ENCODE measurements at places on chromosomes 16 and 17. TPM values are rescaled to one million over a fixed set of nuclear protein-coding genes. Genes with fewer than 3 reads are reported as not detected.

GRCh38 chr16:3183445-3184139 lies 4.4 kb upstream of the OR1F1 start:
- H3K27me3 ChIP-seq, result peaks cover 68% of the 10 kb centered on the region
- H3K27ac ChIP-seq, result peak overlapping the region; percentile 91
- peak overlapping the region; percentile 79 for H3K4me3 ChIP-seq
- H3K36me3 ChIP-seq, result peaks cover 12% of the 10 kb centered on the region
- H3K4me1 ChIP-seq, result peaks cover 22% of the 10 kb centered on the region

DNA sequence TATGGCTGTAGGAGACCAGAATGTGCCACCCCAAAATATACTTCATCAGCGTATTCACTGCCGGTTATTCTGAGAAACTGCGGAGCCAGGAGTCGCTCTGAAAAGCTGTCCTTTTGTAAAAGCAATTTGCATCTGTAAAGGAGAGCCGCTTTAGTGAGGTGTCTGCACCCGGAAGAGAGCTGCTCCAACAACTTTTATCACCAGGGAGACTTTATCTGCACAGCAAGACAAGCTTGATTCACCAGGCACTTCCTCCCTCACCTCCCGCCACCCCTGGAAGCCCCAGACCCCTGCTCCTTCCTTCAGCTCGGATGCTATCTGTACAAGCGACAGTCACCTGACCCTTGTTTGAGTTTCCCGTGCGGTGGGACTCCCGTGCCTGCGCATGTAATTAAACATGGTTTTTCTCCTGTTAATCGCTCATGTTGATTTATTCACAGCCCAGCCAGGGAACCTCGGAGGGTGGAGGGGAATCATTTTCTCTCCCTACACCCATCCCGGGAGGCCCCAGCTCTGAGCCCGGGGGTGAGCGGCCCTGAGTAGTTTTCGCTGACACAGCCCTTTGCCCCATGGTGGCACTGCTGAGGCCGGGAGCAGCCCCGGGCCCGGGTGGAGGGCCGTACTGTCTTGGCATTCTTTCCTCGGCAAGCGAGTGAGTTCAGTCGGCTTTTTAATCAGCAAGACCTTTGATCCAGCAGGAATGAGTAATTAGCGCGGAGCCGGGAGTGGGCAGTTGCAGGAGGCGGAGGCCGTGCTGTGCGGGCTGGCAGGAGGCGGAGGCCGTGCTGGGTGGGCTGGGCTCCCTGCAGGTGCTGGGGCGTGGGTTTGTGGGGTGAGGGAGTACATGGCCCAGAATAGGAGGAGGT lies 222.7 kb upstream of the CIBAR2 start:
- peaks cover 6% of the 10 kb centered on the region for H3K27me3 ChIP-seq
- peaks cover 14% of the 10 kb centered on the region for H3K4me1 ChIP-seq
- H3K36me3 ChIP-seq, result no peaks in the 10 kb centered on the region

DNA sequence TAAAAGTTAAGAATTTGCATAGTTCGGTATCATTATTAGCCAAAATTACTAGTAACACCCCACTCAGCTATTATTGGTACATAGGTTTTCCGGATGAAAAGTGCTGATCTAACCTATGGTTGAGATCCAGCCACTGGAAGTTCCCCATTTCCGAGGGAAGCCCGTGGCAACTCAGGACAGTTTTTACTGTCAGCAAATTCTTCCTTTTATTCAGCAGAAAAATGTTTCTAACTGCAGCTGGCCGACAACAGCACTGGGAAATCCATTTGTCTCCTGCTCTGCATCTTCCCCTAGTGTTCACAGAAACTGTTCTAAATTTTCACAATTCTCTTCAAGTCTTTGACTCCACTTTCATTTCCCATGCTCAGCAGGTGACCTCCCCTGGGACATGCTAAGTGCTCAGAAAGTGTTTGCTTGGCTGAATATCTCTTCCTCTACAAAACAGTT lies 15.5 kb upstream of the MMD start:
- no peaks in the 10 kb centered on the region for H3K36me3 ChIP-seq
- H3K27me3 ChIP-seq, result peaks cover 6% of the 10 kb centered on the region
- H3K27ac ChIP-seq, result no peak overlapping the region
- no peak overlapping the region for H3K4me3 ChIP-seq
- no peak for DNase-seq

DOC2A gene
- total RNA-seq, result 2.7 TPM

SLC7A6 gene
- 106 TPM for total RNA-seq

GRCh38 chr16:14309001-14309886 lies 238.1 kb downstream of the MRTFB start:
- H3K27ac ChIP-seq, result peak overlapping the region; percentile 74
- peaks cover 12% of the 10 kb centered on the region for H3K4me1 ChIP-seq
- peaks cover 2% of the 10 kb centered on the region for H3K27me3 ChIP-seq
- peak overlapping the region; percentile 74 for H3K4me3 ChIP-seq

DNA sequence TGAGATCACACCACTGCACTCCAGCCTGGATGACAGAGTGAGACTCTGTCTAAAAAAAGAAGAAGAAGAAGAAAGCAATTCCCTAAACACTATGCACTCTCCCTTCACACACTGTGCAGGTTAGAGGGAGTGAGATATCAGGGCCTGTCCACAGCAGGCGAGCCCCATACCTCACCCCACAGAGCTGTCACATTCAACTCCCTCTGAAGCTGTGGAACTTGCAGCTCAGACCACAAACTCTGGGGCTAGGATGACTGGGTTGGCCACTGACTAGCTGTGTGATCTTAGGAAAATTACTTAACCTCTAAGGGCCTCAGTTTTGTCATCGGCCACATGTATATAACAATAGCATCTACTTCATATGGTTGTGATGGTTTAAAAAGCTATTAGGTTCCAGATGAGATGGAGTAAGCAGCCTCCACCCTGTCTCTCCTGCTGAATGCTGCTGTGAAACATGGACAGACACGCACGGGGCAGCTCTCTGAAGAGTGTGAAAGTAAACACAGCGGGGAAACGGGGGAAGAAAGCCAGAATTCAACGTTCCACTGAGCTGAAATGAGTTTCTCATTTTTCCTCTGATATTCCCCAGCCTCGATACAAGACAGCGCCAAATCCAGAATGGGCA lies 13.6 kb upstream of the PYY start:
- H3K27ac ChIP-seq, result no peak overlapping the region
- no peak for DNase-seq
- H3K27me3 ChIP-seq, result peaks cover 16% of the 10 kb centered on the region
- no peaks in the 10 kb centered on the region for H3K36me3 ChIP-seq
- H3K4me3 ChIP-seq, result no peak overlapping the region

GRCh38 chr17:12342161-12342560 lies 321.5 kb downstream of the MAP2K4 start:
- peak; percentile 17 for DNase-seq
- no peak overlapping the region for H3K4me3 ChIP-seq
- no peaks in the 10 kb centered on the region for H3K36me3 ChIP-seq
- H3K27me3 ChIP-seq, result no peaks in the 10 kb centered on the region
- no peak overlapping the region for H3K27ac ChIP-seq

GRCh38 chr17:5530265-5531084 lies 44.1 kb downstream of the MIS12 start:
- no peak overlapping the region for H3K4me3 ChIP-seq
- H3K36me3 ChIP-seq, result peaks cover 43% of the 10 kb centered on the region
- no peak for DNase-seq
- H3K27ac ChIP-seq, result no peak overlapping the region
- H3K4me1 ChIP-seq, result peaks cover 10% of the 10 kb centered on the region

DNA sequence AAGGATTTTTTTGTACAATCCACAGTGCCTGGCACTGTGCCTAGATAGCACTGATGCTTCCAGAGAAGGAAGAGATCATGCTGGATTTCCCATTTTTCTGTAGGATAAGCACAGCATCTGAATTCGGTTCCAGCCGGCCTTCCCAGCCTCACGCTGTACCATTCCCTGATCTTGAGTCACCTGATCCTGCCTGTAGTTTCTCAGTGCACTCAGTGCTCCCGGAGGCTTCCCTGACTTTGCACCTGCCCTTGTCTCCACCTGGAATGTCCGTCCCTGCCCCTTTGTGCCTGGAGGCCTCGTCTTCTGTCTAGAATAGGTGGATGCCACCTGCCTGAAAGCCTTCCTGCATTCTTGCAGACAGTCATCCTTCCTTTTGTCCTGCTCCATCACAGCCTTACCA lies 179.9 kb downstream of the CCDC182 start:
- no peak overlapping the region for H3K4me3 ChIP-seq
- H3K27ac ChIP-seq, result no peak overlapping the region
- no peaks in the 10 kb centered on the region for H3K27me3 ChIP-seq
- peaks cover 2% of the 10 kb centered on the region for H3K36me3 ChIP-seq
- H3K4me1 ChIP-seq, result peaks cover 12% of the 10 kb centered on the region
- DNase-seq, result no peak

DNA sequence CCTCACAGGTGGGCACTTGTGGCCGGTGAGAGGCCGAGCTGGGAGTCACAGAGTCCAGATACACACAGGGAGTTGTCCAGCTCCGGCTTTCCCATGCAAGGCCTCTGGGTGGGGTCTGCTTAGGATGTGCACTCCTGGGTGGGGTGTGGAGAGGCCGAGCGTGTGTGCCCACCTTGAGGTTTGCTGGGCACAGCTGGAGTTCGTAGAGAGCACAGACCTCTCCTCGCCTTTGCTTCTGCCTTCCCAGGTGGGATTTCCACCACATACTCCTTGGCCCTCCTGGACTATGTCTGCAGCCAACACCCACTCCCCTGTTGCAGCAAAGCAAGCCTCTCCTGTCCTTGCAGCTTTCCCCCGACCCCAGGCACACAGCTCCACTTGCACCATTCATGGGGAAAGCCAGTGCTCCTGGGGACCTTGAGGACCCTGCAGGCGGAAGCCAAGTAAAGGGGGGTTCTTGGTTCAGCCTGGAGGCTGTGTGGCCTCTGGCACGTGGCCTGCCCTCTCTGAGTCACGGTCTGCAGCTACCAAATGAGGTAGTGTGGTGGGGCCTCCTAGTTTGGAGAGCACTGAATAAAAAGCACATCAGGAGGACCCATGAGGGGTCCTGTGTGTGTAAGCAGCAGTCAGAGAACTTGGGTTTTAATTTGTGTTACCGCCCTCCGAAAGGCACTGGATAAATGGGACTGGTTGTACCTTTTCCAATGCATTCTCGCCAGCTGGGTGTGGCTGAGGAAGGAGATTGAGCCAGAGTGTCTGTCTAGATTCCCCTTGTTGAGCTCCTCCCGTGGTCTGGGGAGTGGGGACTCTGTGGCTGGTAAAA lies 31.5 kb downstream of the MPRIP start:
- no peak overlapping the region for H3K4me3 ChIP-seq
- peaks cover 23% of the 10 kb centered on the region for H3K36me3 ChIP-seq
- H3K27me3 ChIP-seq, result no peaks in the 10 kb centered on the region
- peaks cover 43% of the 10 kb centered on the region for H3K4me1 ChIP-seq
- H3K27ac ChIP-seq, result no peak overlapping the region

- DNase-seq, result no peak
- H3K4me3 ChIP-seq, result no peak overlapping the region
- no peak overlapping the region for H3K27ac ChIP-seq
- no peaks in the 10 kb centered on the region for H3K36me3 ChIP-seq
- peaks cover 16% of the 10 kb centered on the region for H3K27me3 ChIP-seq
Measured at GRCh38 chr17:27445971-27446370, 10.3 kb upstream of the KSR1 start.

- peaks cover 23% of the 10 kb centered on the region for H3K36me3 ChIP-seq
- H3K27ac ChIP-seq, result no peak overlapping the region
- peak; percentile 78 for DNase-seq
- H3K4me3 ChIP-seq, result no peak overlapping the region
- no peaks in the 10 kb centered on the region for H3K27me3 ChIP-seq
Measured at GRCh38 chr17:8155231-8155995, 3.2 kb upstream of the PER1 start.

DNA sequence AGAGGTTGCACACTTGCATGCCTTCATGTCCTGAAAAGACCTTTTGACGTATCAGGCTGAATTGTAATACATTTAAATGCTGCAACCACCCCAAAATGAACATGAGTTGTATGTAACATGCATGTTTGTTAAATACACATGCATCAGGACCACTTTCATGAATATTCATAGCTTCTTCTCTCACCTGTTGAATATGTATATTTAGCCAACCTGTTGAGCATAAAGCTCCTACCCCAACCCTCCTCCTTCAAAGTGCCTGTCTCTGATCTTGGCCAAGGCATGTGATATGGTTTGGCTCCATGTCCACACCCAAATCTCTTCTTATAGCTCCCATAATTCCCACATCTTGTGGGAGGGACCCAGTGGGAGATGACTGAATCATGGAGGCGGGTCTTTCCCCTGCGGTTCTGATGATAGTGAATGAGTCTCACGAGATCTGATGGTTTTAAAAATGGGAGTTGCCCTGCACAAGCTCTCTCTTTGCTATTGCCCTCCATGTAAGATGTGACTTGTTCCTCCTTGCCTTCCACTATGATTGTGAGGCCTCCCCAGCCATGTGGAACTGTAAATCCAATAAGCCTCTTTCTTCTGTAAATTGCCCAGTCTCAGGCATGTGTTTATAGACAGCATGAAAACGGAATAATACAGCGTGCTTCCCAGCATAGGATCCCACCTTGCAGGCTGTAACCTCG lies 3.8 kb upstream of the CRYM start:
- peaks cover 5% of the 10 kb centered on the region for H3K4me1 ChIP-seq
- peaks cover 68% of the 10 kb centered on the region for H3K27me3 ChIP-seq
- no peak overlapping the region for H3K27ac ChIP-seq

DNA sequence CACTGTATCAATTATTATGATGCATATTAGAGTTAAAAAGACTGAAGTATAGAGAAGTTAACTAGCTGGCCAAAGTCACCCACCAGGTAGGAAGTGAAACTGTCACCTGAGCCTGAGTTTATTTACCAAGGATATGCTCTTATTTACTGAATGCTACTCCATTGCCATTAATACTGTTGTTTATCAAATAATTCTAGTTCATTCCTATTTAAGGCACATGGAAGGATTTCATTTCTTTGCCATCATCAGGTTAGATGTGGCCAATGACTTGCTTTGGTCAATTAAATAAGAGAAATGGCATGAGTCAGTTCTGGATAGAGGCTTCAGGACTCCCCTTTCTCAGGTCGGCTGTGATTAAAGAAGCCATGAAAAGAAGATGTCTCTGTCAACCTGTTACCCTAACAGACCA lies 169.6 kb downstream of the KCNJ2 start:
- no peak overlapping the region for H3K4me3 ChIP-seq
- no peak overlapping the region for H3K27ac ChIP-seq
- H3K36me3 ChIP-seq, result no peaks in the 10 kb centered on the region
- DNase-seq, result no peak
- no peaks in the 10 kb centered on the region for H3K27me3 ChIP-seq

DNA sequence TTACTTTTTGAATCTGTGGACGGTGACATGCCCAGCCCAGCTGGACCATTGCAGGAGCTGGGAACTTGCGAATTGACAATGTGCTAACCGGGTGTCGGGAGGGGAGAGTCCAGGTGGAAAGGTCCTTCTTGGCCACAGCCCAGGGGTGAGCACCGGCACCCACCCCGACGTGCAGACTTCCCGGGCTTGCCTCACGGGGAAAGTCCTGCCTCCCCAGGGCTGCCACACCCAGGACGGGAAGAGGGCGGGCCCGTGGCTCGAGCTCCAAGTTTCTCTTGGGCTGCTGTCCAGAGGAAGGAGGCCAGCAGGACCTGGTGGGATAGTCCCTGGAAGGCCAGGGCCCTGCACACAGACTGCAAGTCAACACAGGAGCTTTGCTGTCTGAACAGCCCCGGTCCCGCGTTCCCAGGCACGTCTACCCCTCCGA lies 17.7 kb downstream of the CARD14 start:
- peaks cover 6% of the 10 kb centered on the region for H3K27me3 ChIP-seq
- no peak overlapping the region for H3K4me3 ChIP-seq
- no peak overlapping the region for H3K27ac ChIP-seq
- no peaks in the 10 kb centered on the region for H3K36me3 ChIP-seq
- no peaks in the 10 kb centered on the region for H3K4me1 ChIP-seq

- H3K4me1 ChIP-seq, result peaks cover 7% of the 10 kb centered on the region
- no peak for DNase-seq
- no peak overlapping the region for H3K4me3 ChIP-seq
- peaks cover 19% of the 10 kb centered on the region for H3K36me3 ChIP-seq
- H3K27me3 ChIP-seq, result no peaks in the 10 kb centered on the region
Measured at GRCh38 chr16:17244872-17245551, 225.7 kb downstream of the XYLT1 start.

All from activated CD4-positive, alpha-beta T cell treated with anti-CD3 and anti-CD28 coated beads, Interleukin-2, amount 10 ng/mL, durations not matched to agents 24 days and 14 days (primary cell).